Activated T-cell treated with anti-CD3 and anti-CD28 coated beads for 4 hours (primary cell): ENCODE measurements at places on chromosomes 3 and 15.

GRCh38 chr15:52039925-52040781 is 21.1 kb downstream of the MAPK6 start:
- no peak for DNase-seq

DNA sequence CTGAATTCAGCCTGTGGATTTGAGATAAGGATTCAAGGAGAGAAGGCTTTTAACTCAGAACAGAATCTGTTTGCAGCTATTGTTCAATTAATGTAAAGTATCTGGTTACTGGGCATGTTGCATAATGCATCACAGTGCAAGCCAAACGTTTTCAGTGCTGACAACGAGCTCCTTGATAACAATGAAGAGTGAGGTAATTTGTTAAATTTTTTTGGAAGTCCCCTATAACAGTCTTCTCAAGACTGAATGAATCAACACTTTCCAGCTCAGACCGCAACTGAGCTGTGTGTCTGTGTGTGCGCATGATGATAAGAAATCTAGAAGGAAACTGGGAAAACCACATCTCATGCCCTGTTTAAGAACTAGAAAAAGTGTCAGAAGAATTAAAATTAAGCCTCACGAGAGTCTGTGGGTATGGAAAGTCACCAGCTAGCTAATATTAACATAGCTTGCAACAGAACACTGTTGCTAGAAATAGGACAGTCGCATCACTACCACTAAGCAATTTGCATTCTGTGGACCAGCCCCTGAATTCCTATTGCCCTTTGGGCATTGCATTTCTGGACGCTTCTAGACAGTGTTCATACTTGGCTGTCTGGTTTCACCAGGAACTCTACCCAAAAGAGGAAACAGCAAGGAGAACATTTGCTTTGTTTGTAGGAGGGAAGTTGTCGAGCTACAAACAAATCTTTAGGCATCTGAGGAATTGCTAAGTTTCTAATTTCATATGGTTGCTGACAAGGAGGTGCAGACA is 43.7 kb upstream of the ATP2C1 start:
- peak; percentile 11 for DNase-seq

- no peak for DNase-seq
Measured at GRCh38 chr3:182711261-182711683, 82.0 kb upstream of the ATP11B start.

GRCh38 chr3:193941486-193941885 is 194.5 kb upstream of the HES1 start:
- no peak for DNase-seq

DNA sequence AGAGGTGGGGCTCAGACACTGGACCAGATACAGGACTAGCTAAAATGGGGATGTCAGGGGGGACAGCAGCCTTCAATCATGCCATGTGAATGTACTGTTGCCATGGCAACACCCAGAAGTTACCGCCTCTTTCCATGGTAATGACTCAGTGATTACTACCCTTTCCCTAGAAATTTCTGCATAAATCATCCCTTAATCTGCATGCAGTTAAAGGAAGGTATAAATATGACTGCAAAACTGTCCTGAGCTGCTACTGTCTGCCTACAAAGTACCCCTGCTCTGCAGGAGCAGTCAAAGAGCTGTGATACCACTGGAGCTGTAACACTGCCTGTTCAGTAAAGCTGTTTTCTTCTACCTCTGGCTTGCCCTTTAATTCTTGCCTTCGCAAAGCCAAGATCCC is 168.2 kb downstream of the PEAK1 start:
- peak; percentile 1 for DNase-seq

- no peak for DNase-seq
Measured at GRCh38 chr3:42678447-42678846, 6.9 kb upstream of the KLHL40 start.

- DNase-seq: no peak
Measured at GRCh38 chr3:12785096-12785495, 11.4 kb upstream of the CAND2 start.

- DNase-seq: no peak
Measured at GRCh38 chr3:48410205-48411040, 19.5 kb downstream of the PLXNB1 start.
